ENCODE measurements at places on chromosomes 1 and 21.

GRCh38 chr1:7564137-7564536 lies 207.0 kb upstream of the VAMP3 start:
- DNase-seq, result no peak

DNA sequence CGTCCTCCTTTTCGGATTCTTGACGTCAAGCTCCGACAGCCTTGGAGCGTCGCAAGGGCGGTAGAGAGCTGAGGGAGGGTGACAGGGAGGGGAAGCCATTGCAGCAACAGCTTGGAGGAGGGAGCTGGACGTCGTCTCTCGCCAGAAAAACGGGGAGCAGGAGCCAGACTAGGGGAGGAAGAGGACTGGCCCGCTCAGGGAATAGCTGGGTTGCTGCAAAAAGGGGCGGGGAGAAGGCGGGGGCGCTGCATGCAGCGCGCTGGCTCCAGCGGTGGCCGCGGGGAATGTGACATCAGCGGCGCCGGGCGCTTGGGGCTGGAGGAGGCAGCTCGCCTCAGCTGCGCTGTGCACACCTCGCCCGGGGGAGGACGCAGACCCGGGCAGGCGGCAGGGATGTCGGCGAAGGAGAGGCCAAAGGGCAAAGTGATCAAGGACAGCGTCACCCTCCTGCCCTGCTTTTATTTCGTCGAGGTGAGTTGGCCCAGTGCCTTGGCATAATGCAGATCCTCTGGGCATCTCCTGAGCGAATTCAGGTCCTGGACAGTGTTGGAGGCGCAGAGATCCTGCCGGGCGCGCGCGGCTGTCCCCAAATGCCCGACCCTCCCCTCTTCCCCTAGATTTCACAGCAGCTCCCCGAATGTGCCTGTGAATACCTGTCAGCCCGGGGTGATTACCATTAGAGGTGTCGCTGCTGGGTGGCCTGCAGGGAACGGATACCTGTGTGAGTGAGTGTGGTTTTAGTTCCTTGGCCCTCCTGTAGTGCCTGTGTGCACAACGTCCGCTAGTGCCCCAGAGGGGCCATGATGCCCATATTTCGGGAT lies at the start of gene PLPPR4:
PLPPR4 (plus strand) TSS at position 292 of the 821 bp plus-strand sequence; CDS start at position 394, 102 bp downstream.
- DNase-seq, result no peak

DNA sequence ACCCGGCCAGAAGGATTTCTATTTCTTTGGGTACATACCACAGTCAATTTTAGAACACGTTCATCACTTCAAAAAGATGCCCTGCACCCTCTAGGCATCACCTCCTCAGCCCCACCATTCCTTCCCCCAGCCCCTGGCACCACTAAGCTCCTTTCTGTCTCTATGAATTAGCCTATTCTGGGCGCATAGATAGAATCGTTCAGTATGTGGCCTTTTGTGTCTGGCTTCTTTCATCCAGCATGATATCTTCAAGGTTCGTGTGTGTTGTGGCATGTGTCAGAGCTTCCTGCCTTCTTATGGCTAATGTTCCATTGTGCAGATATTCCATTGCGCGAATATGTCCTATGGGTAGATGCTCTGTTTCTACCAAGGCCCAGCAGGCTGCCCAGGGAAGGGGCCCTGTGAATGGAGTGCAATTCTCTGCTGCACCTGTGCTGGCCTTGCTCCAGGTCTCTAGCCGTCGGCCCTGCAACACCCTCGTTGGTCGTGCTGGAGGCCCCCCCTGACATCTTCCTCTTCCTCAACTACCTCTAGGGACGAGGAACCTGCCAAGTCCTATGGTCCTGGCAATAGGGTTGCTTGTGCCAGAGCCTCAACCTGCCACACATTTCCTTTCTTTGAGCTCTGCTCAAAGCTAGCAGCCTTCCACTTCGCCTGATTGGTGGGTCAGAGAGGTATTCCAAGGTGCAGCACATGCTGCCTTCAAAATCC lies 113.5 kb downstream of the RIPK4 start:
- DNase-seq, result no peak

GRCh38 chr1:95384567-95384966 lies 150.6 kb downstream of the RWDD3 start:
- DNase-seq, result no peak

DNA sequence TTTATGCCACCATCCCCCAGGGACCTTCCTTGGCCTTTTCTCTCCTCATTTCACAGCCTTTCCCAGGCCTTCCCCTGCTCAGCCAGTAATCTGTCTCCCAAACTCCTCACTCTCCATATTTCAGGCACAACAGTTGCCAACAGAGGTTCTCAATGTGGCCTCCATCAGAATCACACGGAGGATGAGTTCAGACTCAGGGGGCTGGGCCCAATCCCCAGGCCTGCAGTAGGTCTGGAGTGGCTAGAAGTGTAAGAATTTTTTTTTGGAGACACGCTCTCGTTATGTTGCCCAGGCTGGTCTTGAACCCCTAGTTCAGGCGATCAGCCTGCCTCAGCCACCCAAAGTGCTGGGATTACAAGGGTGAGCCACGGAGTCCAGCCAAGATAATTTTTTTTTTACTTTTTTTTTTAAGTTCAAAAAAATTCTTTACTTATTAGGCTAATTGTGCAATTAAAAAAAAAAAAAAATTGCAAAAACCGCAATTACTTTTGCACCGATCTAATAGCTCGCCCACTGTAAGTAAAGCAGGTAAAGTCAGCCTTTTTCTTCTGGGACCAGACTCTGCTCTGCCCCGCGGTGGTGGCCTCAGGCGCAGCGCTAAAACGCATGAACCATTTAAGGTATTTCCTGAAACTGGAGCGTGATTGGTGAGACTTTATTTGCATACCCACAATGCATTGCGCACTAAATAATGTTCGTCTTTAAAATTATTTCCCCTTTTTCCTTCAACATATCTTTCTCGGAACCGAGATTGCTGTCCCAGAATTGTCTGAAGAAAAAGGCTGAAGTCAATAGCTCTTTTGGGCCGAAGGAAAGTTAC lies 18.7 kb downstream of the KIAA2013 start:
- DNase-seq, result peak; percentile 57

GRCh38 chr1:42368096-42368795 lies 12.3 kb upstream of the RIMKLA start:
- DNase-seq, result no peak

DNA sequence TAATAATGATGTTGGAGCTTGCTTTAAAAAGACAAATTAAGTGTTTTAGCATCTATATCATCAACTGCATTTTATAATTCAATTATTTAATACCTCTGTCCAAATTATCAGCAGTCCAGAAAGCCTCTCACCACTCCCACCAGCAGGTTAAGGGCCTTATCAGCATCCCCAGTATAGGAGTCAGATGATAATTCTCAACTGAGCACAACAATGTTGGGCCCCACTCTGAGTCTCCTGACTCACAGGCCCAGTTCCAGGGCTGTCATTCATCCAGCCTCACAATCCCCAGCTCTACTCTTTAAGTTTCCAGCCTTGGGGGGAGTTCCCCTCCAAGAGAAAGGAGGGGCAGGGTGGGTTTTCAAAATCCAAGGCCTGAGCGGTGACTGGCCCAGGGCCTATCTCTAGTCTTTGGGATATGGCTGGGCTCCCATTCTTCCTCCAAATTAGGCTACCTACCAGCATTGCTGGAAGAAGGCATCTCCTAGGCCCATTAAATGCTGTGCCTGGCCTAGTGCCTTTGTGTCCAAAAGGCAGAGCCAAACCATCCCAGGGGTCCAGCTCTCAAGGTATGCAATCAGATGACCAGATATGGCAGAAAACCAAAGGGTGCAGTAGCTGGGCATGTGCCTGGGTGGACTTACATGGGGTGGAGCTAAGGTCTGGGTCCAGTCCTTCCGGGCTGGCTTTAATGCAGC lies 134.1 kb downstream of the GLUL start:
- DNase-seq, result no peak

- no peak for DNase-seq
Observed at GRCh38 chr1:184455786-184456185, 69.0 kb downstream of the C1orf21 start.

DNA sequence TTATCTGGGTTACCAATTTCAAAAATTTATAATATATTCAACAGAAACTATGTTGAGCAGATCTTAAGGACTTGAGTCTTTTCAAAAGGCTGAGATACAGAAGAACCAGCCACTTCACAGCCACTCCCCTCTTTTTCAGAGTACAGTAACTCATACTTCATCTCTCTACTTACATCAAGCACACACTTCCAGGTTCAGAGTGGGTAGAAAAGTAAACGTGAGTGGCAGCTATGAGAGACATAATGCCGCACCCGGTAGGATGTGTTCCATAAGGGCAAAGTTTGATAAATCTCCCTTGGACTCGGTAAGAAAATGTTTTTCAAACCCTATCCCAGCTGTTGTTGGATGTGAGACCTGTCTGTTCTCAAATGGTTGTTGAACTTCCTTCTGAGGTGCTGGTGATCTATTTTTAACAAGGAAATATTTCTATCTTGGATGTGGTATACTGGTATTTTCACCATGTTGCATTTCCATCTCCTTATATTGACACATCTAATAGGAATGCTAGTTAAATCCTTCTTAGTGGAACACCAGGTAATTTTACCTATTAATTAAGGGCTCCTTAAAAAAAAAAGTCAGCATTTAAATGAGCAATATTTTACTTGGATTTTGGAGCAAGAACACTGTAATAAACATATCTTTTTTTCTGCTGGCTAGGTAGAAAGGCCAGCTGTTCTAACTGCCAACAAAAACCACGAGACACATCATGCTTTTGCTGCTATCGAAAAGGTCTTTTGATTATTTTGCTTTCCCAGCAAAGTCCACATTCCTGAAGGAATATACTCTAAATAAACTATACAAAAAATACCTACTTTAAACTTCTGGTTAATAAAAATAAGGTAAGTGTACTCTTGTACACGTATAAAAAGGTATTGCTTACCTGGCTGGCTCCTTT lies 28.2 kb downstream of the CNN3 start:
- no peak for DNase-seq

- no peak for DNase-seq
Observed at GRCh38 chr1:93304716-93305138, 41.0 kb upstream of the DR1 start.

DNA sequence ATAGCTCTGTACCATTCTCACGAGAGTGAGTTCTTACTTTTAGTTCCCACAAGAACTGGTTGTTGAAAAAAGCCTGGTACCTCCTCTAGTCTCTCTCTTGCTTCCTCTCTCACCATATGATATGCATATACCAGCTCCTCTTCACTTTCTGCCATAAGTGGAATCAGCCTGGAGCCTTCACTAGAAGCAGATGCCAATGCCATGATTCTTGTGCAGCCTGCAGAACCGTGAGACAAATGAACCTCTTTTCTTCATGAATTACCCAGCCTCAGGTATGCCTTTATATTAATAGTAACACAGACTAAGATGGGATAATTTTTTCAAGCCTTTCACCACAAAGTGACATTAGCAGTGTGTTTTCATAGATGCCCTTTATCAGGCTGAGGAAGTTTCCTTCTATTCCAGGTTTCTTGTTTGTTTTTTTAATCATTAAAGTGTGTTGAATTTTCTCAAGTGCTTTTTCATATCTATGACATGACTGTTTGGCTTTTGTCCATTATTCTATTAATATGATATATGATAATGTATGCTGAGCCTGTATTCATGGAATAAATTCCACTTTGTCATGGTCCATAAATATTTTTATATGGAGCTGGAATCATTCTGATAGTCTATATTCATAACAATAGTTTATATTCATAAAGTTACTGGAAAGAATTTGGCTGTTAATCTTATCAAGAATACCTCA lies 40.7 kb upstream of the C1orf185 start:
- DNase-seq, result no peak

DNA sequence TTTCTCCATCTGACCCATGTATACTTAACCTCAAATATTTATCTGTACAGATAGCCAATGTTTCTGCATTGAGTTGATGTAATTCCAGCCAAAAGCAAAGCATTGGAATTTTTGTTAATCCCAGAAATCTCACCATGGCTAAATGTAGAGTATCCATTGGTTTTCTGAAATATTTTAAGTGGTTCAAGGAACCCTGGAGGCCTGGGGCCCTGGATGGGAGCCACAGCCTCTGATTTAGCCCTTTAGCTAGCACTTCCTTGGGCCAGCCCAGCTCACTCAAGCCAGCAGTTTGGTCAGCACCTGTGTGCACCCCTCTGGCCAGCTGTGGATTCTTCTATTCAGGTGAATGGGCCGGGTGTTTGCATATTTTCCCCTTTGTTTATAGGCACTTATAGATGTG lies 18.8 kb upstream of the EPS8L3 start:
- DNase-seq, result no peak

- DNase-seq, result no peak
Observed at GRCh38 chr1:4601941-4602340, 52.5 kb upstream of the AJAP1 start.

GRCh38 chr1:25550683-25551310 lies 7.4 kb downstream of the LDLRAP1 start:
- DNase-seq, result no peak

DNA sequence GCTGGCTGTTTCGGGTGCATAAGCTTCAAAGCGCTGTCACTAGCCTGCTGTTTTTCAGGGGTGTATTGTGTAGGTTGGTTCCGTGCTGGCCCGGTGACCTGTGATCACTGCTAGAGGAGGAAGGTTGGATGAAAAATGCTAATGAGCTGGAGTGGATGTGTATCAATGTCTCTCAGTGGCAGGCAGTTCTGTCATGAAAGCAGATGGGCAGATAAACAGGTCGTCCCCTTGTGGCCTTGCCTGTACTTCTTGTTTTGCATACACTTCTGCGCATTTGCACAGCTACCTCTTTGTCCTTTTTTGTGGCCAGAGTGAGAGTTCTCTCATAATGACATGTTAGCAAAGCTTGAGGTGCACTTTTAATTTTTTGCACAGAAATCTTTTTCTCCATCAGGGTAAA lies 2.9 kb downstream of the SELENON start:
- no peak for DNase-seq

- DNase-seq, result no peak
Observed at GRCh38 chr1:90952906-90953305, 68.9 kb downstream of the ZNF644 start.

- no peak for DNase-seq
Observed at GRCh38 chr1:162285149-162285561, 91.5 kb downstream of the SPATA46 start.

GRCh38 chr21:25744854-25745253 lies 10.1 kb downstream of the GABPA start:
- no peak for DNase-seq

DNA sequence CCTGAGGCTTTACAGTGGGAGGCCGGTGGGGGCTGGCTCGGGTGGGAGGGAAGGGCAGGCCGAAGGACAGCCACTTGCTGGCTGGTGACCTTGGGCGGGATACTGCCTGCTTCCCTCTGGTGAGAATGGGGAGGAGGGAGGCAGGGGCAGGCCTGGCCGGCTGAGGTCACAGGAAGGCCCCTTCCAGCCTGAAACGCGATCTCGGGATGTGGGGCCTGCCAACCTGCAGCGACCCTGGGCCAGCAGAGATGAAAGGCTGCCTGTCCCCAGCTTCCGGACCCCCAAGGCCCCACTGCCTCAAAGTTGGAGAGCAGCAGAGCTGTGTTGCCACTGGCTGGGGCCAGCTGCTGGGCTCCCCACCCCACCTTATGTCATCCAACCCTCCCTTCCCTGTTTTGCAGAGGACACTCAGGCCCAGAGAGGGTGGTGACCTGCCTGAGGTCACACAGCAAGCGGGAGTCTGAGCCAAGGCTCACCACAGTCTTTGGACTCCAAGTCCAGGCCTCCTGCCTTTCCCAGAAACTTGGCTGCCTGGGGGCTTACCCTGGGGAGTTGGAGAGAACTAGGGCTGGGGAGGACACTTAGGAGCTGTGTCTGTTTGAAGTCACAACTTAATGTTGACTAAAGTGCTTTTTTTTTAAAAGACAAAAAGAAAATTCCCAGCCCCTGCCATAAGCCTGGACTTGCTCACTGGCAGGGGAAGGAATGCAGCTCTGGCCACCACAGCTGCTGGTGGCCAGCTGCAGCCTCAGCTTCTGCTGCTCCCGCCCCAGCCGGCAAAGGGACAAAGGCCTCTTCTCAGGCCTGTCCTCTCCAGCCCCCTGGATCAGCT lies 14.8 kb upstream of the WASF2 start:
- no peak for DNase-seq

GRCh38 chr1:177998696-177999631 lies 29.1 kb upstream of the SEC16B start:
- DNase-seq, result no peak

Data from stimulated activated CD4-positive, alpha-beta T cell treated with anti-CD3 and anti-CD28 coated beads, TNF-alpha, amount 100 ng/mL, for 4 hours (primary cell).